MCF 10A (cell line): ENCODE measurements at places on chromosomes 3 and 15.

DNA sequence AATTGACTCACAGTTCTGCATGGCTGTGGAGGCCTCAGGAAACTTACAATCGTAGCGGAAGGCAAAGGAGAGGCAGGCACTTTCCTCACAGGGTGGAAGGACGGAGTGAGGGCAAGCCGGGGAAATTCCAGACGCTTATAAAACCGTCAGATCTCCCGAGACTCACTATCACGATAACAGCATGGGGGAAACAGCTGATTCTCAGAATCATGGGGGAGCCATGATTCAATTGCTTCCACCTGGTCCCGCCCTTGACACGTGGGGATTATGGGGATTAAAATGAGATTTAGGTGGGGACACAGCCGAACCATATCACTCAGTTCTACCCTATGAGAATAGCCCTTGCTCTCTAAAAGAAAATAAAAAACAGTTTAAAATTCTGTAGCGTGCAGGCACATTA lies 13.4 kb upstream of the SYNPR start:
- DNase-seq: no peak

- no peak for DNase-seq
Measured at GRCh38 chr3:137163958-137164357, 206.2 kb downstream of the IL20RB start.

GRCh38 chr3:101530686-101531047 lies 17.7 kb upstream of the SENP7 start:
- no peak for DNase-seq

DNA sequence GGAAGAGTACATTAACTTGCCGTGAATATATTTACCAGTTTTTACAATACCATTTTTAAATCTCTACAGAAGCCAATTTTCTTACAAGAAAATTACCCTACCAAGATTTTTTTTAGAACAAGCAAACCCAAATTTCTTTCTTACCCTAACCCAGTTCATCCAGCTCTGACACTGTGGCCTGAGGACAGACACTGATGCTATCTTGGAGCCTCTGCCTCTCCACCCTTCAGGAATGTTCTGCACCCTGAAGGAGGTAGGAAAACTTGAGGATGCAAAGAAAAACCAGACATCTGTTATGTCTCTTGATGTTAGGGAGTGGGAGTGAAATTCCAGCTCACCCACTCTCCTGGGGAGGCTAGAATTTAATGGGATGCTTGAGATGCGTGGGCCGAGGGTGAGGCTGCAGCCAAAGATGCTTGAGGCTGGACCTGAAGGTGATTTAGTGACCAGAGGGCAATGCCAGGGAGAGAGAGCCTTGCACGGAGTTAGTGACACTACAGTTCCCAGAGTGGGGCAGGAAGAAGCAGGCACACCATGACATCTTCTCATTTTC lies 69.9 kb downstream of the LIPC start:
- no peak for DNase-seq

- no peak for DNase-seq
Measured at GRCh38 chr3:71226565-71227269, 356.8 kb downstream of the FOXP1 start.

- DNase-seq: no peak
Measured at GRCh38 chr3:124313621-124314020, 321.7 kb upstream of the ROPN1 start.

DNA sequence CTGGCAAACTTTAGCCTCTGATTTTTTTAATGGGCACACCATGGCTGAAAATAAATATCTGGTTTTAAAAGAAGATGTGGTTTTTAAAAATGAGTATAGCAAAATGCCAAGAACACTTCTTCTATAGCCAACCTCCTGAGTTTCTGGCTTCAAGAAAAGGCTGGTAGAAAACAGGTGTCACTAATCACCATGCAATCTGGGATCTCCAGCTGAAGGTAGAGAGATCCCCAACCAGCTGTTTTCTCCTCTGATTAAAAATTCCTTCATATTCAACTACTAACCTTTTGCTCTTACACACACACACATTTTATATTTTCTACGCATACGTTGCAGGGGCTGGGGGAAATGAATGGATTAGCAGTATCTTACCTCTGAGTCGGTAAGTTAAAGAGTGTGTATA lies 279.6 kb upstream of the ROBO2 start:
- no peak for DNase-seq

DNA sequence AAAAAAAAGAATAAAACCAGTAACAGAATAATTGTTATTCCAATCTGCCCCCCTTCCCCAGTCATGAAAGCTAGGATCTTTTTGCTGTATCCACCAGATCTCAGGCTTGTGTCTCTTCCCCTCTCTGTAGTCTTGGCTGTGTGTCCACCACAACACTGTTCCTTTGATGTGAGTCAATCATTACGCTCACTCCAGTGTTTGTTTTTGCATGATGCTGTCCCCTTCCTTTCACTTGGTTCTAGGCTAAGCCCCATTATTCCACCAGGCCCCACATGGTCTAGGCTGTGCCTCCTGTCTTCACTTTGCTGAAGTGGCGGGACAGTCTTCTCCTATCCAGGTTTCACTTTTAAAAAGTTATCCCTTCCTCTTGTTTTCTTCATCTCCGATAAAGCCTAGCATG lies 13.6 kb downstream of the ACKR2 start:
- DNase-seq: peak; percentile 51

DNA sequence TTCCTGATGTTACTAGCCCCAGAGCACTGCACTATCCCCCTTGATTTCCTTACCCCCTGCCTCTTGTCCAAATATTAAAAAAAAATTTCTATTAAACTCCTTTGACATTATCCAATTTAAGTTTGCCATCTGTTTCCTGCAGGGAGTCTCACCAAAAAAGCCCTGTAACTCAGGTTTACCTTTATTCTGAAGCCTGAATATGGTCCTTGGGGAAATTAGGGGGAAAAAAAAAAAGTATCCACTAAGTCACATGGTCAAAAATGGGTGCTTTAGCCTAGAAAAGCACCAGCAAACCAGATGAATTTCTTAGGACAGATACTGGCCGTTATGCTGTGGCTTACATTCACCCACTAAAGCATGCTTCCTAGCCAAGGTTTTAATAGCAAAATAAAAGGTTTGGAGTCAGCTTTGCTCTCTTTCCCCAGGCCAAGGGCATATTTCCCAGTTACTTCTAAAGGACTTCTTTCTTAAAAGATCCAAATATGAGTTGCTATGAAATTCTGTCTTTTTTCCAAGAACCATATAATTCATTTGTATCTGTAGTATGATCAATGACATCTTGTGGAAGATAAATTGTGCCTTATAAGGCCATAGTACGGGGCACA lies 394.9 kb downstream of the LSAMP start:
- no peak for DNase-seq

DNA sequence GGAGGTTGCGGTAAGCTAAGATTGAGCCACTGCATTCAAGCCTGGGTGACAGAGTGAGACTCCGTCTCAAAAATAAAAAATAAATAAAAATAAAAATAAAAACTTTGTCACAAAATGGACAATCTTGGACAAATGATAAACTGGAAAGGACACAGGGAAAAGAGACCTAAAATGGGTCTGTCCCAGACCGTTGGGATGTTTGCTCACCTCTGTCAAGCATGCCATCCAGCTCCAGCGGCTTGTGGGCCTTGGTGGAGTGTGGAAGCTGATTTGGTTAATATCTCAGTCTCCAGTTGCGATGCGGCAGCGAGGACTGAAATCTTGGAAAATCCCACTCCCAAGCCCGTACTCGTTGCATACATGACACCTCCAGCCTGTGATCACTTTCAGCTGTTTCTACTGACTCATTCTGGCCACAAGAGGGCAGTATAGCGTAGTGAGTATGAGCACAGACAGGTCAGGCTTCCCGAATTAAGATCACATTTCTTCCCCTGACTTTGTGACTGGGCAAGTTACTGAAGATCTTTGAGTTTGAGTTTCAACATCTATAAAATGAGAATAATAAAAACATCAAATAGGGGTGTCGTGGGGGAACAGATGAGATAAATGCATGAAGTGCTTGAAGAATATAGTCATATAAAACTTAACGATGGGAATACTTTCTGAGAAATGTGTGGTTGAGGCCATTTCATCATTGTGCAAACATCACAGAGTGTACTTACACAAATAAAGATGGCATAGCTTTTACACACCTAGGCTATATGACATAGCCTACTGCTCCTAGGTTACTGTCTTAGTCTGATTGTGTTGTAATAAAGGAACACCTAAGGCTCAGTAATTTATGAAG lies 19.6 kb upstream of the MOBP start:
- DNase-seq: peak; percentile 90

DNA sequence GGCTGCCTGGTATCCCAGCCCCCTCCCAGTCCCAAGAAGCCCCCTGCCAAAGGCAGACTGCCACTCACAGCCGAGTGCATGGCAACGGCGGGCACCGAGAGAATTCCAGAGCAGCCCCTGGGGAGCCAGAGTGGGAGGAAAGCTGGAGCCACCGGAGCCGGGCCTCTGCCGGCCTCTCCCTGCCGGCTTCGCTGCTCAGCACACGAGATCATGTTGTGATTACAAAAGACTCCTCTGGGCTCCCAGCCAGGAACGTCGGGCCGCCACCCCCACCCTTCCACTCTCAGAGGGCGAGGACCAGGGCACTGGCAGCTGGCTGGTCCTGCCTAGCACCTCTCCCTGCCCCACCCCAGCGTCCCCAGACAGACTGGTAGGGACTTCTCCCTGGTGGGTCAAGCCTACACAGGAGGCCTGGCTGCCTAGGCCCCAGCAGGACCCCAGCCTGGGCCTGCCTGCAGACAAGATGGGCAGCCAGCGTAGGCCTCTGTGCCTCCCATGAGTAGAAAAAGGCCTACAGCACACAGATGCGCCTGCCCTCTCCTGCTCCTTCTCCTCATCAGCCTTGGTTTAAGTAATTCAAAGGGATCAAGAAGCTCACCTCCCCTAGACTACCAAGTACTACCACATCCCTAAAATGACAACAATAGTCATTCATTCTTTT lies at the start of gene CCDC9B:
Gene CCDC9B, minus strand, starts transcription at position 200 of the 661 bp plus-strand sequence. Its CDS starts 120 bp downstream, at position 80.
- DNase-seq: peak; percentile 95

GRCh38 chr15:85630311-85630710 lies 164.4 kb downstream of the KLHL25 start:
- no peak for DNase-seq

- DNase-seq: no peak
Measured at GRCh38 chr3:57816471-57817095, 60.5 kb downstream of the SLMAP start.

- DNase-seq: no peak
Measured at GRCh38 chr3:87568331-87568730, 291.9 kb upstream of the POU1F1 start.

GRCh38 chr15:87293031-87293430 lies 963.5 kb downstream of the NTRK3 start:
- no peak for DNase-seq

DNA sequence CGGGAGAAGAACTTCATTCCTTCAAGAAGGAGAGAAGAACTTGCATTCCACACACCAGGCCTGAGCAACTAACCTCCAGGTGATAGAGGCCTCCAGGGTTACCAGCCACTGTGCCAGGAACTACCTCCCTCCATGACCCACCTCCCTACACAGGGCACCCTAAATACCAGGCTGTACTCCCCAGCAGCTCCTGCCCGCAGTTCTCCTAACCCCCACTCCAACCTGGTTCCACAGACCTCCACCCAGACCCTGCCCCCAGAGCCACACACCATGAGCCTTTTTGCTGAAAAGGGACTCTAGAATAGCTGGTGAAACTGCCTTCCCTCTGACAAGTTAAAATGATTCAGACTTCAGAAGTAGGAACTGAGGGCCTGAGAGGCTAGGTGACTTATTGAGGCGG lies 8.2 kb downstream of the IGDCC3 start:
- DNase-seq: no peak

- DNase-seq: no peak
Measured at GRCh38 chr3:20051123-20051806, 11.0 kb downstream of the KAT2B start.

- DNase-seq: no peak
Measured at GRCh38 chr3:44365952-44366351, 27.4 kb downstream of the TCAIM start.
